ENCODE measurements at places on chromosomes 12 and 14.

DNA sequence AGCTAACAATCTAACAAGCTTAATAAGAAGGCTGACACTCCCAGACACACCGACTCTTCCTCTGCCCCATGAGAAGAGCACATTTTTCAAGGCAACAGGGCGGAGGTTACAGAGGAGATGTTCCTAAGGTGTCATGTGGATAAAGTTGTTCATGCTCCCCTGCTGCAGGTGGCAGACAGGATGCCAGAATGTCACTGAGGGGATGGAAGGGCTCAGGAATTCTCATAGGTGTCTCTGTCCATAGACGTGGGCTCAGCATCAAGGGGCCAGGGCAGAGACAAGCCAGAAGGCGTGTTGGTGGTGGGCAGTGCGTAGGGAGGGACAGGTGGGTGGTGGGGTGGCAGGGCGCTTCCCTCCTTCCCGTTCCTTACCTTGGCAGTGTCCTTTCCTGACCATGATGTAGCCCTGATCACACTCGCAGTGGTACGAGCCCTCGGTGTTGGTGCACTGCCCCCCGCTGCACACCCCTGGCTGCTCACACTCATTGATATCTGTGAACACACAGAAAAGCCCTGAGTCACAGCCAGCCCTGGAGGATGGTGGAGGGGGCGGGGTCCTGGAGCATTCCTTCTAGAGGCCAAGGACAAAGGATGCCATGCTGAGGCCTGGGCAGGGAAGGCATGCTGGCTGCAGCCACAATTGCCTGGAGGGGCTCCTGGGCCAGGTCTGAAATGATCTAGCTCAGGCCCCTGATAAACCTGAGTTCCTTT lies 23.0 kb downstream of the ISCA2 start:
- DNase-seq, result peak; percentile 23
- no peak overlapping the region for H3K4me3 ChIP-seq
- H3K4me1 ChIP-seq, result peaks cover 26% of the 10 kb centered on the region
- H3K36me3 ChIP-seq, result peaks cover 69% of the 10 kb centered on the region
- H3K27me3 ChIP-seq, result no peaks in the 10 kb centered on the region
- H3K27ac ChIP-seq, result peak overlapping the region; percentile 32

GRCh38 chr14:58882577-58883018 lies 244.8 kb downstream of the DACT1 start:
- DNase-seq, result peak; percentile 52
- no peak overlapping the region for H3K27ac ChIP-seq
- H3K36me3 ChIP-seq, result no peaks in the 10 kb centered on the region
- no peak overlapping the region for H3K4me3 ChIP-seq
- peaks cover 59% of the 10 kb centered on the region for H3K27me3 ChIP-seq
- H3K4me1 ChIP-seq, result peaks cover 4% of the 10 kb centered on the region

DNA sequence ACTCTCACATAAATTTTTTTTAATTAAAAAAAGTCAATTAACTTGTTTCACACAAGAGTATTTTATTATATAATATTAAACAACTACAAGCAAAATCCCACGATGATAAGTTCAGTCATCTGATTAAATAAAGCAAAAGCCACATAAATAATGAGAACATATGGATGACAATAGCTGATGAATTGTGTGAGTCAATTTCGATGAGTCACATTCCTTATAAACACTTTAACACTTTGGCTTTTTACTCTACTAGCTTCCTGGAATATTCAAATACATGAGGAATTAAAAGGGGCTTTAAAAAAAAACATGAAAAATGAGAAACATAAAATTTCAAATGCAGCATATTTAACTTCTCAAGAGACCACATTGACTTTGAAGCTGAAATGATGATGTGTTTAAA lies 95.3 kb downstream of the BCAT1 start:
- no peak overlapping the region for H3K4me3 ChIP-seq
- no peaks in the 10 kb centered on the region for H3K27me3 ChIP-seq
- peaks cover 4% of the 10 kb centered on the region for H3K4me1 ChIP-seq
- peaks cover 6% of the 10 kb centered on the region for H3K36me3 ChIP-seq

DNA sequence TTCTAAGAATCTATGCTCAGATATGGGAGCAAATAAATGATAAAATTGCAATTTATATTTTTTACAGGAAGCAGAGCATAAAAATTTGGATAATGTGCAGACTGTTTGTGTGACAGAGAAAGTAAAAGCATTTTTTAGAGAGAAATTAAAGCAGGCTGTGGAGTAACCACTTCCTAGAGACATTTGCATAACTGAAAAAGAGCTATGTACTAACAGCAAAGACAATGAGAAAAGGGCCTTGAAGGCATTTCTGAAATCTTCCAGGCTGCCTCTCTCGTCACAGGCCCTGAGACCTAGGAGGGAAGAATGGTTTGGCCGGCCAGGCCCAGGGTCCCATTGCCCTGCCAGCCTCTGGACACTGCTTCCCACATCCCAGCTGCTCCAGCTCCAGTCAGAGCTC lies 247.2 kb downstream of the ALX1 start:
- no peaks in the 10 kb centered on the region for H3K27me3 ChIP-seq
- no peak overlapping the region for H3K27ac ChIP-seq
- DNase-seq, result no peak
- H3K36me3 ChIP-seq, result no peaks in the 10 kb centered on the region
- no peaks in the 10 kb centered on the region for H3K4me1 ChIP-seq

DNA sequence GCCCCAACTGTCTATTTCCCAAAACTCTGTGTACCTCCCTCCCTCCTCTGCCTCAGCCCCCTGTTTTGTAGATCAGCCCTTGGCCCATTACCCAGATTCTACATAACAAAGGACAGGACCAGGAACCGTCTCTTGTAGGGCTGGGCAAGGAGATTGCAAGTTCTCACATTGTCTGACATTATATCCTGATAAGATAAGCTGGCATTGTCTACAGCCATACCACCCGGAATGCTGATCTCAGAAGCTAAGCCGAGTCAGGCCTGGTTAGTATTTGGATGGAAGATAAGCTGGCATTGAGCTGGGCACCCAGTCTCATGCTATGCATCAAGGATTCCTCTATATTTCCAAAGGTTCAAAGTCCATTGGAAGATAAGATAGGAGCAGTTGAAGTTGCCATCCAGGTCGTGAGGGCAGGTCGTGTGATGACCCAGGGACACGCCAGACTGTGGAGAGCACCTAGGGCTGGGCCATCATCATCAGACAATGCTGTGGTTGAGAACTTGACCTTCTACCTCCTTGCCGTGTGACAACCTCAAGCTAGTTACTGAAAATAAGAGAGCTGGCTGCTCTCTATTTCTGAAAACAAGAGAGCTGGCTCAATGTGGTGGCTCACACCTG lies 29.5 kb downstream of the PHETA1 start:
- no peak for DNase-seq
- no peak overlapping the region for H3K4me3 ChIP-seq
- H3K36me3 ChIP-seq, result no peaks in the 10 kb centered on the region
- peaks cover 16% of the 10 kb centered on the region for H3K27me3 ChIP-seq

DNA sequence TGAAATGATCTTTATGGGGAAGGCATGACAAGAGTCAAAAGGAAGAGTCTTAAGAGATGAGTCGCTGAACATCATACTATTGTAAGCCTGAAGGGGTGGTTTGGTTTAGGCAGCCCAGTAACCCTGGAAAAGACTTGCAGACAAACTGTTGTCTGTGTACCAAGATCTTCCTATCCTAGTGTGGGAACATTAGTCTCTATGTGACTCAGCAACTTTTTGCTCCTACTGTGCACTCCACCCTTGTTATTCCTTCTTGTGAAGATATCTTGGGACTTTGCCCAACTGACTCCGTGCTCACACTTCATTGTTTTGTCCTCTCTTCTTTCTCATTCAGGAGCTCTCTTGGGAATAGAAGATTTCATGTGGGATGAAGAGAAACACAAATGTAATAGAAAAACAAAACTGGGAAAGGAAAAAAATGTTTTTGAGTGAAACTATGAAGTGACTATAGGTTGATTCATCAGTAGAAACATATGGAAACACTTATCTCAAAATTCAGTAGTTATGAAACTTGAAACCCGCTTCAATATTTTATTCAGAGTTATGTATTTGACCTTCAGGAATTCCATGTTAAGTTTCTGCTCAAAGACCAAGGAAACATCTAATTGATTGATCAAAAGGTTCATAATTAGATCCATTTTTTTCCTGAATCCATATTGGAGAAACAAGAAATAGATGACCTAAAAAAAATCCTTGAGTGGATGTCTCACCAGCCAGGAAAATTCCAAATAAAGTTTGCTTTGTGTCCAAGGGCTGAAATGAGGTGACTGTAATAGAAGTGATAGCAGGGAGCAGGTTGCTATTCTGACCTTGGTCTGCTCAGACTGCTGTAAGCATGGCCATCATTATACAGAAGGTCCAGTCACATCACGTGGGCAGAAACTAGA lies 67.2 kb downstream of the BTG1 start:
- peak overlapping the region; percentile 49 for H3K4me3 ChIP-seq
- H3K27ac ChIP-seq, result peak overlapping the region; percentile 43
- no peaks in the 10 kb centered on the region for H3K4me1 ChIP-seq
- H3K36me3 ChIP-seq, result no peaks in the 10 kb centered on the region

- H3K27me3 ChIP-seq, result no peaks in the 10 kb centered on the region
- DNase-seq, result no peak
- H3K4me1 ChIP-seq, result no peaks in the 10 kb centered on the region
- no peak overlapping the region for H3K4me3 ChIP-seq
- H3K36me3 ChIP-seq, result no peaks in the 10 kb centered on the region
These were observed 176.3 kb upstream of the ARID2 start for GRCh38 chr12:45553204-45553603.

- no peak overlapping the region for H3K27ac ChIP-seq
- peaks cover 9% of the 10 kb centered on the region for H3K36me3 ChIP-seq
- H3K27me3 ChIP-seq, result no peaks in the 10 kb centered on the region
- peaks cover 8% of the 10 kb centered on the region for H3K4me1 ChIP-seq
- H3K4me3 ChIP-seq, result no peak overlapping the region
These were observed 1.7 kb downstream of the C12orf76 start for GRCh38 chr12:110046451-110047187.

DNA sequence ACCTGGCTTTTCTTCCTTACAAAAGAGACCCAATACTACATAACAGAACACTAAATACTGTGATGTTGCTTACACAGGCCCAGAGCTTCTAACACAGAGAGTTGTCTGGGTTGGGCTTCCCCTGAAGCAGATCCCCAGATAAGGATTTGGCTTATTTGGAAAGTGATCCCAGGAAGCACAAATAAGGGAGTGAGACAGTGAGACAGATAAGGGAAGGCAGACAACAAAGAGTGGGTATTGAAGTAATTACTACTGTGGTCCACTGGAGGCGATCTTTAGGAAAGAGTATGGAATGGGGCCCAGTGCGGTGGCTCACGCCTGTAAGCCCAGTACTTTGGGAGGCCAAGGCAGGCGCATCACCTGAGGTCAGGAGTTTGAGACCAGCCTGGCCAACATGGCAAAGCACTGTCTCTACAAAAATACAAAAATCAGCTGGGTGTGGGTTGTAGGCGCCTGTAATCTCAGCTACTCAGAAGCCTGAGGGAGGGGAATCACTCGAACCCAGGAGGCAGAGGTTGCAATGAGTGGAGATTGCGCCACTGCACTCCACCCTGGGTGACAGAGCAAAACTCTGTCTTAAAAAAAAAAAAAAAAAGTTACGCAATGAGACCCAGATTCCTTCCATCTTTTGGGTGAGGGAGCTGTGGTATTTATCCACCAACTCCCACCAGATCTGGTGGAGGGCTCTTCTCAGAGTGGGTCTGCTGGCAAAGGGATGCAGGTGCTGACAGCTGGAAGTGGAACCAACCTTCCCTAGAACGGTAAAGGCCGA lies 10.2 kb upstream of the C12orf43 start:
- H3K27me3 ChIP-seq, result no peaks in the 10 kb centered on the region
- no peaks in the 10 kb centered on the region for H3K4me1 ChIP-seq
- H3K27ac ChIP-seq, result no peak overlapping the region
- no peak for DNase-seq
- no peaks in the 10 kb centered on the region for H3K36me3 ChIP-seq

DNA sequence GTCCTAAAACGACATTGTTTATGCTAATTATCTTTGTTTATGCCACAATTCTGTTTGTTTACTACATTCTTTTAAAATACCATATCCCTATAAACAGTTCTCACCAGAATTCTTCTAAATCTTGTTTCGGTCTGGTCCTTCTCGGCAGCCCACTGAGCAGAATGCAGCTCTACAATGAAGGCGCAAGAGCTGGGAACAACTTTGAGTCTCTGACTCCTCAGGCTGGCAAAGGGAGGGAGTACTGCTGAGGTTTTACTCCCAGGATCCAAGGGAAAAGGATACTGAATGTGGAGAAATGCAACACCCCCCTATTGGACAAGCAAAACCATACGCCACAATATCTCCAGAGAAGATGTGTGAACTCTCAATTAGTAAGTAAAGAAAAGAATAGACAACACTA lies 5.4 kb downstream of the SOX5 start:
- no peak overlapping the region for H3K27ac ChIP-seq
- DNase-seq, result no peak
- no peaks in the 10 kb centered on the region for H3K36me3 ChIP-seq
- H3K4me3 ChIP-seq, result no peak overlapping the region

GRCh38 chr14:79098324-79098723 lies 928.2 kb downstream of the NRXN3 start:
- no peaks in the 10 kb centered on the region for H3K36me3 ChIP-seq
- no peak for DNase-seq
- H3K27me3 ChIP-seq, result no peaks in the 10 kb centered on the region
- no peaks in the 10 kb centered on the region for H3K4me1 ChIP-seq
- no peak overlapping the region for H3K27ac ChIP-seq
